Activated CD4-positive, alpha-beta T cell treated with anti-CD3 and anti-CD28 coated beads, Interleukin-2, amount 10 ng/mL, durations not matched to agents 24 days and 14 days (primary cell): ENCODE measurements at places on chromosomes 5 and 9. TPM values are rescaled to one million over a fixed set of nuclear protein-coding genes. Genes with fewer than 3 reads are reported as not detected.

Gene ANKRD18B
- total RNA-seq = 0.65 and 1.1 TPM in 2 replicates

GRCh38 chr9:26219961-26220360 lies 541.7 kb upstream of the TUSC1 start:
- DNase-seq = no peak
- no peaks in the 10 kb centered on the region for H3K27me3 ChIP-seq
- no peak overlapping the region for H3K27ac ChIP-seq
- no peaks in the 10 kb centered on the region for H3K4me1 ChIP-seq
- H3K36me3 ChIP-seq = no peaks in the 10 kb centered on the region
- H3K4me3 ChIP-seq = no peak overlapping the region

DNA sequence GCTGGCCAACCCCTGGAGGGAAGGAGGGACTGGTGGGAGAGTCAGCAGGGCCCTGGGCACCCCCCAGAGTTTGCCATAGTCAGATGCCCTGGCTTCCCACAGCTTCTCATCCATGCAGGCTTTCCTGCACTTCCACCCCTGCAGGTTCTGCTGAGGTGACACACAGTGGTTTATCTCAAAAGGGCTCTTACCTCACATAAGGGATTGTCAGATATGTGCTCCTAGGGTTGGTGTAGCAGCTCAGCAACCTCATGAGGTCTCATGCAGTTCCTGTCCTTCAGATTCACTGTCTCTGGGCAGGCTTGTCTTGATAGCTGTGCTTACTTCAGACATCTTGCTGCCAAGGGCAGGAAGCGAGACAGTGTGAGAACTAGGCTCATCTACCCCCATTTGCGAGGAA lies 143.4 kb downstream of the KDM4C start:
- no peaks in the 10 kb centered on the region for H3K27me3 ChIP-seq
- H3K4me3 ChIP-seq = no peak overlapping the region
- peaks cover 29% of the 10 kb centered on the region for H3K4me1 ChIP-seq
- DNase-seq = peak; percentile 55
- peaks cover 30% of the 10 kb centered on the region for H3K36me3 ChIP-seq
- H3K27ac ChIP-seq = peak overlapping the region; percentile 21

- no peaks in the 10 kb centered on the region for H3K36me3 ChIP-seq
- no peaks in the 10 kb centered on the region for H3K4me1 ChIP-seq
- no peak overlapping the region for H3K4me3 ChIP-seq
Measured at GRCh38 chr5:60497706-60498500, 202.1 kb downstream of the DEPDC1B start.

Gene IL5
- 7.0 and 7.1 TPM in 2 replicates for total RNA-seq

DNA sequence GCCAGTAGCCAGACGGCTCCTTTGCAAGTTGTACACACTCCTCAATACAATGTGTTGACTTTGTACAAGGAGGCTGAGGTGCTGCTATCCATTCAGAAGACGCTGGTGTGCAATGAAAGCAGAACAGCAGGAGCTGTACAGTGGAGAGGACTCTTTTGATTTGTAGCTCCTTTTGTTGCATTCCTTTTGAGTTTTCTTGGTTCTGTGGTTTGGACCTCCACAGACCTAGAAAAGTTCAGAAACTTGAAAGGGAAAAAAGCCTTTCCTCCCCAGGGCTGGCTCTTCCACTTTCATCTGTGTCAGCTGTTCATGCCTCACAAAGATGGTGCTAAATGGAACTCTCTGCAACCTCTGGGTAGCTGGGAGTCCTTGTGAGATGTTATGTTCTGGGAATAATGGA lies 117.4 kb downstream of the MAT2B start:
- no peaks in the 10 kb centered on the region for H3K36me3 ChIP-seq
- H3K27ac ChIP-seq = no peak overlapping the region
- no peak for DNase-seq
- H3K27me3 ChIP-seq = no peaks in the 10 kb centered on the region
- no peak overlapping the region for H3K4me3 ChIP-seq

DNA sequence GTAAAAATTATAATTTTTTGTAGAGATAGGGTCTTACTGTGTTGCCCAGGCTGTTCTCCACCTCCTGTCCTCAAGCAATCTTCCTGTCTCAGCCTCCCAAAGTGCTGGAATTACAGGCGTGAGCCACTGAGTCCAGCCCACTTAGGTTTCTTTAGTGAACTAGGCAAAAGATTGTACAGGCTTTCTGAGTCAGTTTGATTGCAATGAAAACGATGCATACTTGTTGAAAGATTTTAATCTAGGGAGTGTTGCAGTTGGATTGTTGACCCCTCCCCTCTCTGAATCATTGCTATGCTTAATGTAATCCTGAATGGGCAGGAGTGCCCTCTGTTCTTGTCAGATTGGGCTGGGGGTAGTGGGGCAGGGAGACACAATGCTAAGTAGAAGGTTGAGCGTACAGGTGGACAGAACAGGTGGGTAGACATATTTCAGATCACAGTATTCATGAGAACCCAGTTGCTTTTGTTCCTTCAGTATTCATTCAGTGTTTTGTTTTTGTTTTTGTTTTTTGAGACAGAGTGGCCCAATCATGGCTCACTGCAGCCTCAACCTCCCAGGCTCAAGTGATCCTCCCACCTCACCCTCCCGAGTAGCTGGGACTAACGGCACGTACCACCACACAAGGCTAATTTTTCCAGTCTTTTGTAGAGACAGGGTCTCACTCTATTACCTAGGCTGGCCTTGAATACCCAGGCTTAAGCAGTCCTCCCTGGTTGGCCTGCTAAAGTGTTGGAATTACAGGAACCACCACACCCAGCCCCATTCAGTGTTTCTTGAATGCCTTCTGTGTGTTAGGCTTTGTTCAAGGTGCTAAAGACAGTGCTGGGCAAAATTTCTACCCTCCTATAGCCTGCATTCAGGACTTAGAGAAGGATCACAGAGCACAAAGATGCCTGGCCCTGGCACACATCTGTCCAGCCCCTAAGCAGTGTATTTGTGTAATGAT lies 70.1 kb downstream of the KIAA1958 start:
- no peak for DNase-seq
- H3K27ac ChIP-seq = no peak overlapping the region
- no peaks in the 10 kb centered on the region for H3K27me3 ChIP-seq
- H3K4me3 ChIP-seq = no peak overlapping the region

DNA sequence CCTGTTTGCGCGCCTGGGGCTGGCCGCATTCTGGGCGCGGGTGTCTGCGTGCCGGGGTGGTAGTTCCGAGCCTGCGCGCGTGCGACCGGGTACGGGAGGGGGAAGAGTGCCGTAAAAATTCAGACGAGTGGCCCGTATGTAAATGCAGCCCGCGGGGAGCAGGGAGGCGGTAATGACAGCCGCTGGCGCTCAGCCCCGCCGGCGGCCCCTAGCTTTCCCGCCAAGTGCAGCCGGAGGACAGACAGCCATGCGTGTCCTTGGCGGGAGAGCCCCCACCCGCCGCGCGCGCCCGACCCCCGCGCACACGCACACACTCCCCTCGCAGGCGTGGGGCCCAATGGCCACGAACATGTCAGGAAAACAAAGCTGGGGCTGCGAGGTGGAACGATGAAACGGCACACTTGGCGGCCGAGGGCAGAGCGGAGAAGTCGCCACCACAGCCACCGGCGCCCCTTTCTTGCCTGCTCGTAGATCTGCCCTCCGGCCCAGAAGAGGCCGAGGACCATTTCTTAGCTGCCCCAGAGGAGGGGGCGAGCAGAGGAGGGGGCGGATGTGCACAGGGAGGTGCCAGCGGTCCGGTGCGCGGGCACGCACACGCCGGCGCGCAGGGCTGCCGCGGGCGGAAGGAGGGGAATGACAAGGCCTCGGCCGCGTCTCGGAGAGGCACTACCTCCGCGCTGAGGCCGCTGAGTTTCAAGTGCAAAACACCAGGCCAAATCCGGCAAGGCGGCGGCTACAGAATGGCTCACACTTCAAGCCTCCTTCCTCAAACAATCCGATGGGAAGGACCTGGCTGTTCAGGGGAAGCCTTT lies 208.4 kb downstream of the MEF2C start:
- H3K4me1 ChIP-seq = peaks cover 16% of the 10 kb centered on the region
- H3K36me3 ChIP-seq = peaks cover 4% of the 10 kb centered on the region
- peak overlapping the region; percentile 48 for H3K27ac ChIP-seq
- peak overlapping the region; percentile 62 for H3K4me3 ChIP-seq

DNA sequence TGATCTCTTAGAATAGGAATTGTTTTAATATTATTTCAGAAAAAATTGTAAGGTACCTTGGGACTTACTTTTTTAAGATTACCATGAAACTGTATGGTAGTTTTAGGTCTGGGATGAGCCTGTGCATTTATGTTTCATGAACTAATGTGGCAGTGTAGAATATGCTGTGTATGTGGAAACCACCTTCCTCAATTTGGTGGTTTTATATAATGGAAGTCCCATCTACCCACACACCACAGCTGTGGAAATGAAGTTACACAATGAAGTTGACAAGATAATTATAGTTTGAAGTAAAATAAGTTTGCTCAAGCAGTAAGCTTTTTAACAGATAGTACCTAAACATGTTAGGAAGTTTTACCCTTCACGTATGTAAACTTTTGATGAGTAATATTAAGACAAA lies 24.4 kb downstream of the WDR36 start:
- no peak overlapping the region for H3K4me3 ChIP-seq
- no peak overlapping the region for H3K27ac ChIP-seq
- DNase-seq = no peak

- DNase-seq = no peak
- no peak overlapping the region for H3K27ac ChIP-seq
- H3K4me3 ChIP-seq = no peak overlapping the region
- peaks cover 52% of the 10 kb centered on the region for H3K36me3 ChIP-seq
- H3K4me1 ChIP-seq = peaks cover 6% of the 10 kb centered on the region
Measured at GRCh38 chr5:132621699-132622098, 36.3 kb upstream of the IL13 start.

DNA sequence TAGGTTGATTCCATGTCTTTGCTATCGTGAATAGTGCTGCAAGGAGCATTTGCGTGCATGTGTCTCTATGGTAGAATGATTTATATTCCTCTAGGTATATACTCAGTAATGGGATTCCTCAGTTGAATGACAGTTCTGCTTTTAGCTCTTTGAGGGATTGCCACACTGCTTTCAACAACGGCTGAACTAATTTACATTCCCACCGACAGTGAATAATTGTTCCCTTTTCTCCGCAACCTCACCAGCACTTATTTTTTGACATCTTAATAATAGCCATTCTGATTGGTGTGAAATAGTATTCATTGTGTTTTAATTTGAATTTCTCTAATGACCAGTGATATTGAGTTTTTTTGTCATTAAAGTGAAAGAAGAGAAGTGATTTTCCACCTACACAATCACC lies 18.5 kb downstream of the IFNA5 start:
- no peaks in the 10 kb centered on the region for H3K4me1 ChIP-seq
- no peak overlapping the region for H3K4me3 ChIP-seq
- DNase-seq = no peak
- no peak overlapping the region for H3K27ac ChIP-seq
